Adrenal gland (tissue), 19 donors: ENCODE measurements at places on chromosomes 1 and 21. TPM values are rescaled to one million over a fixed set of nuclear protein-coding genes. Genes with fewer than 3 reads are reported as not detected.

DNA sequence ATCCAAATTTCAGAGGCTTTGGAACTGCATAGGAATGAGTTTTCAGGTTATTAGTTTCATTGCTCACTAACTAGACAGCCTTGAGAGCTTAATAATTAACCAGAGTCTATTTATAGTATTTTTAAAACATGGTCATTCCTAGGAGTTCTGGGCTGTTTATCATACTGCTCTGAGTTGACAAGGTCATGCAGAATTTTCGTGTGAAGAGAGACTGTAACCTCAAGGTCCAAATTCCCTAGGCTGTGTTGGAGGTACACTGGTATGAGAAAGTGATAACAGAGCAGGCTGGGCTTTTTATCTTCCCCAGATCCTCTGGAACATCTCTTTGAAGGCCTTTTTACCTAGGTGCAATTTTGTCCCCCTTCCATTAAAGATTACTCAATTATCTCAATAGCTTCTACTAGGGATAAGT is 736.3 kb downstream of the LTN1 start:
- H3K27ac ChIP-seq = no peak overlapping the region
- no peaks in the 10 kb centered on the region for H3K27me3 ChIP-seq
- no peaks in the 10 kb centered on the region for H3K4me1 ChIP-seq
- no peak overlapping the region for H3K4me3 ChIP-seq
- no peak for DNase-seq
- H3K36me3 ChIP-seq = no peaks in the 10 kb centered on the region

DNA sequence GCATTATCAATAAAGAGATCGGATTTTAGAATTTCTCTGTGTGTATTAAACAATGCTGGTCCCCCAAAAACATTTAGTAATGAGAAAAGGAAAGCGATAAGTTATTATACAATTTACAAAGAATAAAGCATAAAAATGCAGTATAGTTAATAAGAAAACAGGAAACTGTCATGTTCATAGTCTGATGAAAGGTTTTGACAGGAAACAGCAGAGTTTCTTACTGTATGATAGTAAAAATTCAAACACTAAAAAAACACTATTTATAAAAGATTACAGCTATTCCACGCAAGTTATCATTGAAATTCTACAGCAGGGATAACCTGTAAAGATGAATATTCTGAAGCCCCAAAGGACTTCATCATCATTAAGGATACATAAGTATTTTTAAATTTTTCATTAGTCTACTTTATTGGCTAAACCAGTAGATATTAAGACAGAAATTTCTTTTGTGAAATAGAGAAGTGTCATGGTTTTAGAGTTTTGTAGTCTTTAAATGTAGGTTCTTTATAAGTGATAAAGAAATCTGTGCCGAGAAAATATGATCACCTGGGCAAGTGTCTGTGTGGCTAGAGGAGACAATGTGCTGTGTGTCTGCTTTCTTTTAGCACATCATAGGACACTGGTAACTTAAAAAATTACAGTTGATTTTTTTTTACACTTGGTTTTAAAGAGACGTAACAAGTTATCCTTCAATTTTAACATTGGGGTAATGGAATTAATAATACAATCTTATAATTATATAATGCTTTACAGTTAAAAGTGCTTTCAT is 49.7 kb upstream of the GFI1 start:
- H3K27me3 ChIP-seq = no peaks in the 10 kb centered on the region
- H3K36me3 ChIP-seq = no peaks in the 10 kb centered on the region

DNA sequence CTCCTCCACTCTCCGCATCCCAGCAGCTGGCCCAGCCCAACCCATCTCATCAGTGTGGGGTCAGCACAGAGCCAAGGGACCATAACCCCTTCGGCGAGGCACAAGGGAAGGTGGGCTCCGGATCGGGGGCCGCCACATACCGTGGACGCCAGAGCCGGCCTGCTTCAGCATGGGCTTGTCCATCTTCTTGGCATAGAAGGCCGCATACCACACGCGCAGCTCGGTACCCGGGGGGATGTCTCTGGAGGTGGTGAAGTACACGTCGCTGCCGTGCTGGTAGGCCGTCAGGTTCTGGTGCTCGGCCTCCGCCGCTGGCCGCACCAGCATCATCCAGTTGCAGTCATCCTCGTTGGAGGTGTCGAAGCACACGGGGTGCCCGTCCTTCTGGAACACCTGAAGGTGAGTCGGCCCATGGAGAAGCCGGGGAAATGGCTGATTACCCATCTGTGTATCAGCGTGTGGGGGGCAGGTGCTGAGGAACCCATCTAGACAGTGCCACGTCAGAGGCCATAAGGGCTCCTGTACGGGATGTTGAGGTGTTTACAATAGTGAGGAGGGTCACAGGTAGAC is 24.6 kb downstream of the PRDM15 start:
- DNase-seq = no peak
- no peak overlapping the region for H3K4me3 ChIP-seq
- no peaks in the 10 kb centered on the region for H3K4me1 ChIP-seq
- H3K27ac ChIP-seq = no peak overlapping the region

- no peaks in the 10 kb centered on the region for H3K27me3 ChIP-seq
- no peak for DNase-seq
- no peak overlapping the region for H3K27ac ChIP-seq
- no peaks in the 10 kb centered on the region for H3K4me1 ChIP-seq
Observed at GRCh38 chr1:42777852-42778251, 6.9 kb upstream of the TMEM269 start.

The PGBD5 gene
- total RNA-seq = 18.9 TPM

DNA sequence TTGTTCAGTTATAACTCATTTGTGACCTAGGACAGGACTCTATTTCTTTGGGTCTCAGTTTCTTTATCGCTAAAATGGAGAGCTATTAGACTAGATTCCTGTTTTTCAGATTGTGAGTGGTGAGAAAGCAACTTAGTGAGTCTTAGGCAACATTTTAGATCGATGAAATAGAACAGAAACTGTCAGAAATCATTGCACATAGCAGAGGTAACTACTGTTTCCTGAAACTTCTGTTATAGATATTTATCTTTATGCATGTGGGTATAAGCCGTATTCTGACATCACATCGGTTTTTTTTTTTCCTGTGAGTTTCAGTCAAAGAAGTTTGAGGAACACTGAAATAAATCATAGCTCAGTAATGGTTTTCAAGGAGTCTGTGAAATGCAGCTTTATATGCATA is 42.1 kb upstream of the DNAJC6 start:
- H3K4me1 ChIP-seq = no peaks in the 10 kb centered on the region
- H3K27ac ChIP-seq = no peak overlapping the region
- no peak overlapping the region for H3K4me3 ChIP-seq
- DNase-seq = no peak

- peak within 1 kb of the TSS; percentile 18 for H3K4me3 ChIP-seq
- no peaks in the 10 kb centered on the region for H3K27me3 ChIP-seq
- H3K36me3 ChIP-seq = peaks cover 3% of the 10 kb centered on the region
Observed at GRCh38 chr1:1540090-1540817, at the start of gene TMEM240. Gene TMEM240 (minus strand): TSS chr1:1540624. CDS start chr1:1540346, 278 bp downstream.

DNA sequence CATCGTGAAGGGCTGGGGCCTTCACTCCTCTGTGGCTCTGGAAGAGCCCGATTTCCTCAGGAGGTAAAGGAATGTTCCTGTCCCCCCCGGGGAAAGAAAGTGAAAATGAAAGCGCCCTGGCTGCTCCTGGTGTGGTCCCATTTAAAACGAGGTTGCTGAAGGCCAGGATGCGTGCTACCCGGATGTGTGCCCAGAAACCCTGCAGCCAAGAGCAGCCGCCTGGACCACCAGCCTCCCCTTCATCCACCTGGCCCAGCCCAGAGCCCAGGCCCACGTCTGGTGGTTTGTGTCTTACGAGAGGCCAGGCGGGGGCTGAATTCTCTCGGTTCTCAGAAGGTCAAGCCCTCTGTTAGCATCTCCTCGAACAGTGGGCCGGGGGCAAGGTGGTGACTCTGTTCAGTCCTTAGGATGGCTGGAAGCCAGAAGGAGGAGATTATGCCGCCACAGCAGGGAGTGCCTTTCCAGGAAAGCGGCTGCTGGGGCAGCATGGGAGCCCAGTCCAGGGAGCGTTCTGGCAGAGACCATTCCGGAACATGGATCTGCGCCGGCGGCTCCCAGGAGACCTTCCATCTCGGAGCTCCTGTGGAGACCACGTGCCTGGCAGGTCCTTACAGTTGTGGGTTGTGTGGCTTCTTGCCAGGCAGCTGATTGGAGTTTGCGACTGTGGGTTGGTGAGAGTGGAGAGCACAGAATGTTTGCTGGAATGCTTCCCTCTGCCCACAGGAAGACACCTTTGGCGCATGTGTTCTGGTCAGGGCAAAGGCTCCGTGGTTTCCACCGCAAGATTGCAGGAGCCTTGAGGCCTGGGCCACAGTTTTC is 1.4 kb downstream of the GUK1 start:
- H3K27ac ChIP-seq = no peak overlapping the region
- H3K4me3 ChIP-seq = no peak overlapping the region
- peak; percentile 55 for DNase-seq
- H3K27me3 ChIP-seq = no peaks in the 10 kb centered on the region

DNA sequence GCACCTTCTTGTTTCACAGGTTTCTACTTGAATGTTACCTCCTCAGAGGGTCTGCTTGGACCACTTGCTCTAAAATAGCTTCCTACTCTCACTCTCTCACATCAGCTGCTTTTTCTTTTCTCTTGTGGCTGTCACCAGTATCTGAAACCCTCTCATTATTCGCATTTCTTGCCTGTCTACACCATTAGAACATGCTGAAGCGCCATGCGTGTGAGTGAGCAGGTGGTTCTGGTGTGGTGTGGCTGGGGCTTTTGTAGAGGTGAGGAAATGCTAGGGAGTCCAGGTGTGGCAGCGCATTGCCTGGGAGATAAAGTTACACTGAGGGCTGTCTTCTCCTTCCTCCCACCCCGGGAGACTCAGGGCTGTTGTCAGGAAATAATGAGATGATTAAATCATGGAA is 4.1 kb downstream of the ZNF362 start:
- peaks cover 47% of the 10 kb centered on the region for H3K4me1 ChIP-seq
- no peaks in the 10 kb centered on the region for H3K27me3 ChIP-seq
- H3K4me3 ChIP-seq = no peak overlapping the region

- H3K27me3 ChIP-seq = no peaks in the 10 kb centered on the region
- H3K27ac ChIP-seq = no peak overlapping the region
- DNase-seq = peak; percentile 70
- no peak overlapping the region for H3K4me3 ChIP-seq
- H3K36me3 ChIP-seq = no peaks in the 10 kb centered on the region
Observed at GRCh38 chr1:32724678-32725614, 22.4 kb upstream of the SYNC start.

DNA sequence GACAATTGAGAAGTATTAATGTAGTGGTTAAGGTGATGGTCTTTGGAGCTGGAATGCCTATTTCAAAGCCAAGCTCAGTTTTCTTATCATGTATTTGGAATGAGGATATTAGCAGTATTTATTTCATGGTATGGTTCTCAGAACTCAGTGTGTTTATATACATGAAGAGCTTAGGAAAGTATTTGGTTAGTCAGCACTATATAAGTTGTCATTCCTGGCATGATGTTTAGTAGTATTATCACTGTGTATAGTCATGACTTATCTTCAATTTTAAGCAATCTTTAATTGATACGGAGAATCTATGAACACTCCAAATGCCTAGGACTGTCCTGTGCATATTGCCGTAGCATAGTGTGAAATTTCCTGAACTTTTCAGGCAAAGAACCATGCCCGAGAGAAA is 501.9 kb upstream of the USP24 start:
- H3K4me1 ChIP-seq = peaks cover 5% of the 10 kb centered on the region
- H3K4me3 ChIP-seq = no peak overlapping the region
- H3K27me3 ChIP-seq = no peaks in the 10 kb centered on the region
- DNase-seq = no peak
- no peak overlapping the region for H3K27ac ChIP-seq
- no peaks in the 10 kb centered on the region for H3K36me3 ChIP-seq

DNA sequence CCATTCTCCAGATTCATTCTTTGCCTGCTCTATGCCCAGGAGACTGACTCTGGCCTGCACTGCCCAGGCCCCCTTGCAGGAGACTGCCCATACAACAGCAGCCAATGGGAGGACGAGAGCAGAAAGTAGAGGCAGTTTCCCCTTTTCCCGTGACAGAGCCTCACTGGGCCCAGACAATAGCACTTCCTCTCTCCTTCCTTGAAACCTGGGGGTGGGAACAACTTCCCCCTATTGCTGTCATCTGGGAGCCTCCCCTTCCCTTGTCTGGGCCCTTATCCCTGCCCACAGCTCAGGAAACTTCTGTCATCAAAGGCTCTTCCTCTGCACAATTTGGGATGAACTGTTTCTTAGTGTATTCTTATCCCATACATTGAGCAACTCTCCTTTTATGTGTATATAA is 60.8 kb upstream of the KCNJ15 start:
- H3K36me3 ChIP-seq = no peaks in the 10 kb centered on the region
- no peaks in the 10 kb centered on the region for H3K27me3 ChIP-seq
- no peak overlapping the region for H3K27ac ChIP-seq

DNA sequence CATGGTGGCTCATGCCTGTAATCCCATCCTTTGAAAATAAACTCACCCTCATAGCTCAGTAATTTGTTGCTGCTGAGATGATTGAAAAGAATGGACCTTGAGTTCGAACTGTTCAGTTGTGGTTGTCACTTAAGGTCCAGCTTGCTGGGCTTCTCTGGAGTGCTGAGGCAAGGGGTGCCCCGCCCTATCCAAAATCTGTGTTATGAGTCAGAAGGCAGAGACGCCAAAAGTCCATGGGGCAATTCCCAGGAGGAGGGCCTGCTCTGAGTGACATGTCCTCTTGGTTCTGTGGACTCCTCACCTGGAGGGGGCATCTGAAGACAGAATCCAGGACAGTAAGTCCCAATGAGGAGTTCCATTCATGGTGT is 64.8 kb downstream of the MYOM3 start:
- no peak overlapping the region for H3K27ac ChIP-seq
- peak; percentile 37 for DNase-seq
- peaks cover 10% of the 10 kb centered on the region for H3K4me1 ChIP-seq
- H3K27me3 ChIP-seq = no peaks in the 10 kb centered on the region
- no peaks in the 10 kb centered on the region for H3K36me3 ChIP-seq

GRCh38 chr1:237005674-237006073 is 1.4 kb upstream of the MT1HL1 start:
- no peak for DNase-seq
- H3K4me1 ChIP-seq = no peaks in the 10 kb centered on the region
- H3K36me3 ChIP-seq = no peaks in the 10 kb centered on the region
- H3K27me3 ChIP-seq = no peaks in the 10 kb centered on the region
- no peak overlapping the region for H3K27ac ChIP-seq
- H3K4me3 ChIP-seq = no peak overlapping the region

DNA sequence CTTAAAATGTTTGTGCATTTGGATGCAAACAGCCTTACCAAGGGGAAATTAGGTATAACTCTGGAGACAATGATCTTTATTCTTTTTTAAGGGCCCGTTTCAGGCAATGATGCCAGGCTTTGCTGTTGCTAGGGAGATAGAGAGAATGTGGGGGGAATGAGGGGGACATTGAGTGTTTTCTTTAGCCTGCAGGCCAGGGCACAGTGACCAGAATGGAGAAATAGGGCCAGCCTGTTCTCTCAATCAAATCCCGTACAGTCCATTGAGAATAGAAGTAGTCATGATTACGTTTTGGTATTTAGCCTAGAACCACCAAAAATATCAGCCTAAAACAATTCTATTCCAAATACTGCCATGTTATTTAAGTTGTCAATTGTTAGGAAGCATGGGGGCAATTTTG is 49.0 kb downstream of the RGS7 start:
- no peak for DNase-seq
- H3K27ac ChIP-seq = no peak overlapping the region
- H3K27me3 ChIP-seq = no peaks in the 10 kb centered on the region
- H3K4me1 ChIP-seq = no peaks in the 10 kb centered on the region

The TNNI3K gene
- 0.88 TPM for total RNA-seq

The C4BPA gene
- 23.4 TPM for total RNA-seq

The KLHL12 gene
- total RNA-seq = 26.9 TPM

The STK40 gene
- 31.2 TPM for total RNA-seq

- no peak for DNase-seq
- no peak overlapping the region for H3K27ac ChIP-seq
- H3K4me3 ChIP-seq = no peak overlapping the region
- H3K4me1 ChIP-seq = no peaks in the 10 kb centered on the region
Observed at GRCh38 chr1:94993931-94994645, 67.2 kb upstream of the CNN3 start.
